ENCODE measurements at places on chromosomes 2 and 18.

DNA sequence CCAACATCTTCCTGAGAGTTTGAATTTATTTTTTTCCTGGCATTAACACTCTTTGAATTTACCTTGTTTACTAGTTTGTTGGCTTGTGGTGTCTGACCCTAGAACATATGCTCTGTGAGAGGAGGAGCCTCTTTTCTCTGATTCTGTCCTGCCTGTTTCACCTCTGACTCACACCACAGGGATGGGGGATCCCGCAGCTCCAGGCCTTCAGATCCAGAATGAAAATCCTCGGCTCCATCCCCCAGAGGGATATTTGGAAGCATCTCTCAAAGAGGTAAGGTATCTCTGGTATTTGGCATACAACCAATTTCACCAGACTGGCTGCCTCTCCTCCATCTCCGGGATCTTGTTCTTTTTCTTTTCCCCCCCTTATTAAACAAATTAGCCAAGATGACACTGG is 104.7 kb downstream of the GPR39 start:
- no peak for DNase-seq

- DNase-seq: no peak
Observed at GRCh38 chr2:215833531-215834162, 179.7 kb downstream of the MREG start.

GRCh38 chr2:10788855-10789254 is 23.7 kb downstream of the PDIA6 start:
- no peak for DNase-seq

GRCh38 chr2:69491864-69492263 is 54.6 kb upstream of the NFU1 start:
- DNase-seq: no peak

DNA sequence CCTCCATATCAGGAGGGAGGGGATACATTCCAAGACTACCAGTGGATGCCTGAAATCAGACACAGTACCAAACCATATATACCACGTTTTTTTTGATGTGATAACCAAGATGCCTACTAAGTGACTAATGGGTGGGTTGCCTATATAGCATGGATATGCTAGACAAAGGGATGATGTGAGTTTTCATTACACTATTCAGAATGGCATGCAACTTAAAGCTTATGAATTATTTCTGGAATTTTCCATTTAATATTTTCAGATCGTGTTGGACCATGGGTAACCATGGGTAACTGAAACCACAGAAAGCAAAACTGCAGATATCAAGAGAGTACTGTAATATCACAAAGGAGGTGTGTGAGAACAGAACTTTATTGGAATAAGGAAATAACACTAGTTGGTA is 39.6 kb upstream of the CRACDL start:
- no peak for DNase-seq

DNA sequence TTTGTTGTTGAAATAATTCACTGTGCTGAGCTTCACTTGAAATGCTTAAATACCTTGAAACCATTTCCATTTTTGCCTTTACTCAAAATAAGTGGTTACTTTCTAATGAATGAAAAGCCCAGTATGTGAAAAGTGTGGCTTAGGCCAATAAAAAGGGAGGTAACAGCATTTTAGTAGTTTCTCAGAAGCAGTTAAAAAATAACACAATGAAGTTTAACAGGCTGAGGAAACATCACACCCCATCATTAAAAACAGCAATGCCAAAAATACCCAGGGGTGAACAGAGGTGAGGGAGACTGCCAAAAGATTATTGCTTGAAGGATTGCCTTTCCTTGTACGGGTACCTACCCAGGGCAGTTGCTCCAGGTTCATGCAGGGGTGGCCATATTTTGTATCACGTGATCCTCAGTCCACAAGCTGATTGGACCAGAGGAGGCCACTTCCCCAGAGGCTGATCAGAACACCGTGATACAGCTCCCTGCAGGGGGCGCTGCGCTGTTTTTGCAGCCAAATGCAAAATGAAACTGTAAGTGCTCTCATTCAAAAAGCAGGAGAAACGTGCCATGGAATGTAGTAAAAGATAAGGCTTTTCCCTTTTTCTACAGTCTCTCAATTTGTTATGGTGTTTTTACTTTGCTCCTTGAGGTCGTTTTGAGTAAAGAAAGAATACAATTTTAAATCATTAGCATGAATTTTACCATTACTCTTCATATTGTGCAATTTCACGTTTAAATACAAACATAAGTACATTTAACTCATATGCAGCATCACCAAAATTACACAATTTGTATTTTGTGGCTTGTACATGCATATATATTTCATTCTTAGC is 70.2 kb upstream of the SH3BP4 start:
- peak; percentile 57 for DNase-seq

DNA sequence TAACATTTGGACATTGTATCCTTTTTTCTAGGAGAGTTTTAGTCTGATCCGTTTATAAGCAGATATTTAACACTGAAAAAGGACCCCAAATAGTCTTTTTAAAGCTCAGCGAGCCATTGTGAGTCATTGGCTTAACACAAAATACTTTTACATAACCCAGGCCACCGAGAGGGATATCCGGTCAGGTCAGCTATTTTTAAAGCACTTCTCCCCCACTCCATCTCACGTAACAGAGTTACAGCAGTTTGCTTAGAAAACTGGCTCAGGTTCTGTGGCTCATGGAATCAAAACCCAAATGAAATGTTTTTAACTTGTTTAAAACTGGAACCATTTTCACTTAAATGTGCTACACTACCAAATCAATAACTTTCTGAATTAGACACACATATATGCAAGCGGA is 23.9 kb downstream of the COL4A3 start:
- no peak for DNase-seq

DNA sequence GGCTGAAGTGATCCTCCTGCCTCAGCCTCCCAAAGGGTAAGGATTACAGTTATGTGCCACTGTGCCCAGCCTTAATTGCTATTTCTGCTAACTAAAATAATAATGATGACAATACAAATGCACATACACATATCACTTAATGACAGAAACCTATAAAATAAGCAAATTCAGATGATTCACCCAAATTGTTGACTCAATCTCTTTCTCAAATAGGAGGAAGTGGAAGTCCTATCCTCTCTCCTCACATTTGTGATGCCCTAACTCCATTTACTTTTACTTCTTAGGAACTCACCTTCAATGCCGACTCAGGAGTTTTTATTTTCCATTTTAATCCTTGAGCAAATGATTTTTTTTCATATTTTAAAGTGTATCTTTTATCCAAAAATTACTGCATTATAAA is 24.5 kb upstream of the RAPH1 start:
- DNase-seq: no peak

DNA sequence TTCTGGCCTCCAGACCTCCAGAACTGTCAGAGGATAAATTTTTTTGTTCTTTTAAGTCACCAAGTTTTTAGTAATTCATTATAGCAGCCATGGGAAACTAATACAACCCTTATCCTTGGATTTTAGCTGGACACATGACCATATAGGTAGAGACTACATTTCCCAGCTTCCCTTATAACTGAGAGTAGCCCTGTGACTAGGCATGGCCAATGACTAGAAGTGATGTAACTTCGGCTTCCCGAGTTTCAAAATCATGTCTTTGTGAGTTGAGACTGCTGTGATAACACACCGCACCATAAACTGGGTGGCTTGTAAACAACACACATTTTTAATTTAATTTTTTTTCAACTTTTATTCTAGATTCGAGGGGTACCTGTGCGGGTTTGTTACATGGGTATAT is 134.0 kb upstream of the SERTAD2 start:
- no peak for DNase-seq

GRCh38 chr2:20214566-20215182 is 10.3 kb downstream of the SDC1 start:
- DNase-seq: no peak

DNA sequence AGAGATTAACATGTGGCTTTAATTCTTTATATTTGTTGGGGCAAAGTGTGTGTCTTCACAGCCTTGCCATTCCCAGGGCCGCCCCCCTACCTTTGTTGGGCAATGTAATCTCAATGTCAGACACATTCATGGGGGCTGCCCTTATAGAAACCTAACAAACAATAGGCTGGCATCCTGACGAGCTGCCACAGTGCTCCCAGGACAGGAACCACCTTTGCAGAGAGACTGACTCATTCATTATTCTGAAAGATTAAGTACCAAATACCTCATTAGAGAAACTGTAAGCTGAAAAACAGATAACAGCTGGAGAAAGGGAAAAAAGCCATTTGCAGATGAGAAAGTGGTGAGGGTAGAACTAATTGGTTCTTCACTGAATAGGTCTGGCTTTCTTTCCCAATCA is 1587.5 kb upstream of the PIK3C3 start:
- DNase-seq: no peak

DNA sequence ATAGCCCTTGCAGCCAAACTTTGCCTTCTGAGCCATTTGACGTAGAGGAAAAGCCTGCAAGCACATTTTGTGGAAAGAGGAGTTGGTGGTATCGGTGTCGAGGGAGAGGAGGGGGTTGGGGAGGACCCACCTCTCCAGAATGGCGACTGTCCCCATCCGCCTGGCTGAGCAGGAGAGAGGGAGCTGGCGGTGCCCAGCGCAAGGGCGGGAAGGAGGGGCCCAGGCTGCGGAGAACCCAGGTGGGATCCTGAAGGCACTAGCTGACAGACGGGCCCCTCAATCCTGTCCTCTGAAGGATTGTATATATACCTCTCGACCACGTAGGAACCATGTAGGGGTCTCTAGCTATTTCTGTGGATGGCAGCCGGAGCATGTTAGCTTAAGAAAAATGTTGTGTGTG is 200.3 kb downstream of the LOXHD1 start:
- no peak for DNase-seq

- DNase-seq: no peak
Observed at GRCh38 chr2:104939570-104940217, 85.8 kb downstream of the POU3F3 start.

DNA sequence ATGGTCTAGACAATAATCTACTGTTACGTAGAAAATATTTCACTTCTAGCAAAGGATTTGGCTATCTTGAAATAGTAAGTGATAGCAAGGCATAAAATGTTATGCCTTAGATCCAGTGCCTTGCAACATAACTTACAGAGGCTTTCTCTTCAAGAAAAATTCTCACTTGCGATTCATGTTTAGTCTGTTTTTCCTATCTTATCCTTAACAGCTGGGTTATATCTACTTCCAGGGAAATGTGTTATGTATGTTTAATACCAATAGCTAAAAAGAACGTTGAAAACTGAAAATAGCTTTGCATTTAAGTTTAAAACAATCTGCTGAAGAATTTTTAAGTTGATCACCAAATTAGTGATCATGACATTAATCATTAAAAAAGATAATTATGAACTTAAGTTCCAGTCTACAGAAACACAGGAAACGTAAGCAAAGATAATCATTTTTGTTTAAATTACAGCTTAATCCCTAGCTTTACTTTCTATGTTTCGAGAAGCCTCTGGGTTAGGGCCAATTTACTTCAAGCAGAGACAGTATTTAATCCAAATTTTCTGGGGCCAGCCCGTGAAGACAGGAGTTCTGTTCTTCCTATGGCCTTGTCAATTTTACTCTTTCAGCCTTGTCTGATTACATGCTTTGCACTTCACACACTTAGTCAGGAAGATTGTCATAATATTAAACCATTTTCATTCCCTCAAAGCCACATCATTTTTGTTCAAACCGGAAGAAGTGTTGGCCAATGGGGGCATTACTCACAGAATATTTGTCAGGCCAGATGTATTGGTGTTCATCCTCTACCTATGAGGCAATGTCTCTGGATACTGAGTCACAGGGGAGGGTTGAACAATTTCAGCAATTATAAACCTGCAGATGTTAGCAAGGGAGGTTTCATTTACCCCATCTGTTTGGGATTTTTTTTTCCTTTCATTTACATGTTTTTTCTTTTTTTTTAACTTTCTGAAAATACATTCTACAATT is 1132.9 kb upstream of the ZEB2 start:
- no peak for DNase-seq

DNA sequence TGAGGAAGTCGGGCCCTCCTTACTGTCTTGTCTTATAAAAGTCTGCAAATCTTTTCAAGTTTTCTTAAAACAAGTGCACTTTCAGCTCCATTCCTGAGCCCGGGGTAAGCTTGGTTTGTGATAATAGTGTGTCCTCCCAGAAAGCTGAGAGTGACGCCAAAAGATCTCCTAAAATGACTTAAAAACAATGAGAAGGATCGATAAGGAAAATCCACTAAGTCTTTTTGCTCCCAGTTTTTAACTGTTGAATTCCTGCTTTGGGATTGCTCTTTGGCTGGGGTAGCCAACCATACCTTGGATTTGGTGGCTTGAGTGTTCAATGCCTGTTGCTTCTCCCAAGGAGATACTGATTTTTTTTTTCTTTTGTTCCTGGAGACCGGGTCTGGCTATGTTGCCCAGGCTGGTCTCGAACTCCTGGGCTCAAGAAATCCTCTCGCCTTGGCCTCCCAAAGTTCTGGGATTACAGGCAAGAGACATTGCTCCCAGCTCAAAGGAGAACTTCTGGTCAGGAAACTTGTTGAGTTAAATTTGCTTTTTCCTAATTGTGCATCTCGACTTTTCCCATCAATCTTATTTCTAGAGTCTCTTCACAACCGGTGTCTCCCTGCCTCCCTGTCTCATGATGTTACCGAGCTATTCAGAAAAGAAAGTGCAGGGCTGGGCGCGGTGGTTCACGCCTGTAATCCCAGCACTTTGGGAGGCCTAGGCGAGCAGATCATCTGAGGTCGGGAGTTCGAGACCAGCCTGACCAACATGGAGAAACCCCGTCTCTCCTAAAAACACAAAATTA is 3.0 kb downstream of the TGIF1 start:
- no peak for DNase-seq

GRCh38 chr2:69253112-69253511 is 133.9 kb downstream of the GFPT1 start:
- DNase-seq: no peak

- no peak for DNase-seq
Observed at GRCh38 chr2:237315829-237316225, 98.1 kb downstream of the COL6A3 start.

GRCh38 chr2:10721396-10722251 is at the start of gene ATP6V1C2:
Gene ATP6V1C2, plus strand, starts transcription at chr2:10721630. Its CDS starts 1,220 bp downstream, at chr2:10722850.
- DNase-seq: no peak

GRCh38 chr2:383888-384287 is 96.0 kb upstream of the ALKAL2 start:
- no peak for DNase-seq

- DNase-seq: no peak
Observed at GRCh38 chr2:7891312-7891711, 790.5 kb upstream of the ID2 start.

GRCh38 chr2:196983934-196984333 is 57.4 kb upstream of the PGAP1 start:
- DNase-seq: no peak

- DNase-seq: no peak
Observed at GRCh38 chr2:108565778-108566375, 31.6 kb downstream of the LIMS1 start.

DNA sequence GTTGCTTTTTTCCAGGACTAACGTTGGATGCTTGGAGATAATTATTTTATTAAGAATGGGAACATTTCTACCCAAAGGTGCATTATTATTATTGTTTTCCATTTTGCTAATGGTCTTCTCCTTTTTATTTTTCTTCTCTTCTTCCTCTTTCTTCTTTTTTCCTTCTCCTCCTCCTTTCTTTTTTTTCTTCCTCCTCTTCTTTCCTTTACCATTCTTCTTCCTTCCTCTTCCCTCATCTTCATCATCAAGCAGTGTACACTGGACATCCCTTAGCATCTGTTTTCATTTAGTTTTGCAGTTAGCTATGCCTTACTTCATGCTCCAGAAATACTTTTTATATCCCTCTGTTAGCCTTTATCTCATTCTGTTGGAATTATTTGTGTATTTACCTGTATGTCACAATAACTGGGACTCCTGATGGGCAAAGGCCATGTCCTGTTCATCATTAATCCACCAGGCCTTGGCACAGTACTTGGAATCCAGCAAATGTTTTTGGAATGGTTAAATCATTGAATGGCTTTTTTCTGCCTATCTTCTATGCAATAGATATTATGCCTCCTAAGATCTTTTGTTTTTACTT is 162.7 kb downstream of the CAMKMT start:
- no peak for DNase-seq

Data from stimulated activated CD4-positive, alpha-beta T cell treated with anti-CD3 and anti-CD28 coated beads, Interleukin-2, amount 100 ng/mL, for 48 hours (primary cell).